Stimulated activated CD4-positive, alpha-beta T cell treated with anti-CD3 and anti-CD28 coated beads, Interleukin-15, amount 100 ng/mL, for 1 hour (primary cell): ENCODE measurements at places on chromosomes 1 and 21.

DNA sequence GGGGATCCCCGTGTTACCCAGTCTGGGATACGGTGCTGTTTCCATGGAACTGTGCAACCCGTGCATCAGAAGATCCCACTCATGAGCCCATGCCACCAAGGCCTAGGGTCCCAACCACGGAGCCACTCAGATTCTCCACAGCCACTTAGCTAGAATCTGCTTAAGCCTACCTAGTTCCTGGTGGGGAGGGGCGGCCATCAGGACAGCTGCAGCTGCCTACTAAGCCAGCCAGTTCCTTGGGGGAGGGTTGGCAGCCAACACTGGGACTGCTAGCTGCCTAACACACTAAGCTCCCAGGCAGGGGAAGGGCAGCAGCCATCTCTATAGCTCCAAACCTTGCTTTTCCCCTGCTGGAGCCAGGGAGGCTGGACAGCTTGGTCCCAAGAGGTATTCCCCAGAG is 549.2 kb upstream of the BRINP3 start:
- DNase-seq = no peak

- no peak for DNase-seq
Measured at GRCh38 chr1:107018445-107018844, 38.0 kb upstream of the PRMT6 start.

- no peak for DNase-seq
Measured at GRCh38 chr1:25922971-25923552, 16.8 kb upstream of the STMN1 start.

DNA sequence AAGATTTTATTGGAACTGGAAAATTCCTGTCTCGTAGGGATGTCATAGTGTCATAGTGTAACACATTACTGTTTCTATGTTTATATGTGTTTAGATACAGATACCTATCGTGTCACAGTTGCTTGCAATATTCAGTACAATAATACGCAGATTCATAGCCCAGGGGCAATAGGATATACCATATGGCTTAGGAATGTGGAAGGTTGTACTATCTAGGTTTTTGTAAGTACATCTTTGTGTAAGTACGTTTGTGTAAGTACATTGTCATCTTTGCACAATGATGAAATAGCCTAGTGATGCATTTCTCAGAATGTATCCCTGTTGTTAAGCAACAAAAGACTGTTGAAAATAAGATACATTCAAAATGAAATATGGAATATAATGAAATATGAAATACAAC is 68.9 kb downstream of the CAMTA1 start:
- no peak for DNase-seq

- DNase-seq = no peak
Measured at GRCh38 chr1:201647094-201647493, 108.2 kb downstream of the NAV1 start.

GRCh38 chr1:214491468-214492146 is 59.8 kb downstream of the PTPN14 start:
- no peak for DNase-seq

- DNase-seq = no peak
Measured at GRCh38 chr1:56375326-56375804, 204.0 kb downstream of the PLPP3 start.

GRCh38 chr1:154837672-154838171 is 32.4 kb downstream of the KCNN3 start:
- DNase-seq = no peak

DNA sequence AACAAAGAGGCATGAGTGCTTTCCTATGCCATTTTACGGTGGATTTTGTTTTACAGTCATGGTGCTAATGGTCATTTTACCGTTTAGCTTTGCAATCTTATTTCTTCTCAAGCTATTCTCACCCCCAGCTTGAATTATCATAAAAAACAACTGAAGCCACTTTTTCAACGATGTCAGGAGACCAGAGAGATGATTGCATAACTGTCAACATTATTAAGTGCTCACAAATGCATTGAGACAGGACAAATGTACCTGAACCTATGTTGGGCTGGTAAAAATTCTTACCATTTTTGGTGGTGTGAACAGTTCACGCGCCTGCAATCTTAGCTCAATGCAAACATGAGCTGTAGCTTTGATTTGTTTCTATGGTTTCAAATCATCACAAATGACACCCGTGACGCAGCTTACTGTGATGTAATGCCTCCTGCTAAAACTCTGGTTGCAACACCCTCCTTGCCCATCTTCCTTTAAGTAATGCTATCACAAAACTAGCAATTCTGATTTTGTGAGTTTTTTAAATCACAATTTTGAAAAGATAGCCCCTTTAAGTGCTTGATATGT is 104.4 kb downstream of the UCHL5 start:
- DNase-seq = no peak

GRCh38 chr1:64171246-64171645 is 32.2 kb upstream of the UBE2U start:
- no peak for DNase-seq

GRCh38 chr1:226653311-226653921 is 85.7 kb downstream of the ITPKB start:
- no peak for DNase-seq

- DNase-seq = no peak
Measured at GRCh38 chr1:226486161-226486560, 62.4 kb upstream of the STUM start.

DNA sequence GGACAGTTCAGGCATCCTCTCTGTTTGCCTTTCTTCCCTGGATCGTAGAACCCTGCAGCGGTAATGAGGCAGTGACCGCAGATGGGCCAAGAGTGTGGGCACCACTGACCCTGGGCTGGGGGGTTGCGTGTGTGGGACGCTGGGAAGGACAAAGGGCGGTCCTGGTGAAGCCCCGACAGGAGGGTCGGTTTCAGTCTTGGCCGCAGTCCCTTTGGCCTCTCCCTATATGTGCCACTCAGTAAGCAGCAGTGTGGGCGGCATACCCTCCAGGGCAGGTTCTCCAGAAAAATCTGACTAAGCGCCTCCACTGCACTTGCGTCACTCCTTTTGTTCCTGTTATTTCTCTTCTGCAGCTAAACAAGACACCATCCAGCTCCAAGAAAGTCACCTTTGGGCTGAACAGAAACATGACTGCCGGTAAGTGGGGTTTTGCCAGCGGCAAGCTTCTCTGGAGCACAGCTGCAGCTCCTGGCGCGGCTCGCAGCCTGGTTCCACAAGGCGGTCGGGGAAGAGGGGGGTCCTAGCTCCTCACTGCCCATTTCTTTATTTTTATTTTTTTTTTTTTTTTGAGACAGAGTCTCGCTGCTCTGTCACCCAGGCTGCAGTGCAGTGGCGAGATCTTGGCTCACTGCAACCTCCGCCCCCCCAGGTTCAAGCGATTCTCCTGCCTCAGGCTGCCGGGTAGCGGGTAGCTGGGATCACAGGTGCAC is 27.7 kb upstream of the PDXK start:
- DNase-seq = no peak

DNA sequence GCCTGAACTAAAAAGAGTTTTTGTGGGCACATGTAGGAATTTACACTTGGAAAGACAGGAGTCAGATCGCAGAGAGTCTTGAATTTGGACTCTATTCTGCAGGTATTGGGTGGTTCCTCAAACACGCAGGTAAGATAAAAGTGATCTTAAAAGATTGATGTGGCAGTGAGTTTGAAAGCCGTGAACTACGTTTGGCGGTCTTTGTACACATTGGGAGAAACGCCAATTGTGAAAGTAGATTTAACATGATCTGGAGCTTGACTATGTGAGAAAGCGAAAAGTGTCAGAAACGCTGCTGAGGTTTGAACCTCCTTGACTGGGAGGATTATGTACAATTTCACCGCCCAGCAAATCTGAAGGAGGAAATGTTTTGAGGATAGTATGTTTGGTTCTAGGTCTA is 1.5 kb upstream of the PPP2R5A start:
- DNase-seq = no peak

- DNase-seq = no peak
Measured at GRCh38 chr1:41021526-41022308, at the start of gene SLFNL1. SLFNL1 (minus strand) TSS chr1:41021725; CDS start chr1:41020660, 1,065 bp downstream.

- DNase-seq = no peak
Measured at GRCh38 chr1:151513626-151514121, 2.5 kb downstream of the CGN start.

- no peak for DNase-seq
Measured at GRCh38 chr1:18954270-18955071, 2.0 kb downstream of the IFFO2 start.

GRCh38 chr1:168371477-168371876 is 90.8 kb downstream of the TBX19 start:
- no peak for DNase-seq

DNA sequence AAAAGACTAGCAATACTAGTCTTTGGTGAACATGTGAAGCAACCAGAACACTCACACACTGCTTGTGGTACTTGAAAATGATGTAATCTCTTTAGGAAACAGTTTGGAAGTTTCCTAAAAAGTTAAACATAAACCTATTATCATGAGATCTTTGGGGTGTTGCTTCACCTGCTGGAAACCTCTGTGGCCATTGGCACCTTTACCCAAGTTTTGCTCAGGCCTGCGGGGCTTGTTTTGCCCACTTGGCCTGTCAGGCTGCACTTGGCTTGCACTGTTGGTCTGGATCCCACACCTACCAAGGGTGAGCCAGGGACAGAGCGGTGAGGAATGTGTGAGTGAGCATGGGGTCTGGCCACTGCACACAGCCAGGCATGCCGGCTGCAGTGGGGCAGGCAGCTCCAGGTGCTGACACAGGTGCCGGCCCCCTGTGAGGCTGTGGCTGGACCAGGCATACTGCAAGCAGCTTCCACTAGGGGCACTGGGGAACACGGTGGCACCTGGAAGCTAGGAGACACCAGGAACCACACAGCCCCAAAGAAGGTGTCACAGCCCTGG is 14.4 kb upstream of the FNBP1L start:
- no peak for DNase-seq
